ENCODE measurements at places on chromosomes 6 and 20.

GRCh38 chr20:49460916-49461315 lies 21.6 kb downstream of the KCNB1 start:
- no peak for DNase-seq

DNA sequence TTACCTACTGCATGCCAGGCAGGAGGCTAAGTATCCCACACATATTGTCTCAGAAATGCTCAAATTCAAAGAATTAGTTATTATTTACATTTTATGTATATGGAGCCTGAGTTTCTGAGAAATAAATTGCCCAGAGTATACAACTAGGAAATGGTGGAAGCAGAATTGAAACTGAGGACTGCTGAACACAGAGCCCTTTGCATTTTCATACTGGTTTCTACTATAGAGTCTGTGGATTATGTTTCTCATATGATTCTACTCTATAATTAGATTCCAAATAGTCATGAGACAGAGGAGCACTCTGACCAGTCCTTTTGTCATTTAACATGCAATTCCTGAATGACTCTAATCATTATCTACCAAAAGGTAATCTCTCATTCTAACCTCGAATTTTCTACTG lies 254.3 kb downstream of the LMBRD1 start:
- DNase-seq, result no peak

- no peak for DNase-seq
These were observed 27.5 kb upstream of the SNRPC start for GRCh38 chr6:34729631-34730470.

DNA sequence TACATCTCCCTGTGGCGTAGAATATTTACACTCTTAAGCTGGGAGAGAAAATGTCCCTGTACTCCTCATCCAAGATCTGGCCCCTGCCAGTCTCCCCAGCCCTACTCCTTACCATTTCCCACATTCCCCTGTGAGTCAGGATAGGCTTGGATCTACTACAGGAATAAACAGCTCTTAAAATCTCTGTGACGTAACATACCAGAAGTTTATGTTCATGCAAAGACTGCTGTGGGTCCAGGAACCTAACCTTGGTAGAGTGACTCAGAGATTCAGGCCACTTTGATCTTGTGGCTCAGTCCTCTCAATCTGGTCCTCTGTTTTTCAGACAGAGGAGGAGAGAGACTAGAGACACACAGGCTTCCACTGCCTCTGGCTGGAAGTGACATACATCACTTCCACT lies 38.5 kb upstream of the GPR6 start:
- DNase-seq, result no peak

GRCh38 chr6:105753620-105754211 lies 332.4 kb upstream of the PRDM1 start:
- no peak for DNase-seq

- DNase-seq, result no peak
These were observed 39.8 kb upstream of the SMIM29 start for GRCh38 chr6:34288581-34288980.

DNA sequence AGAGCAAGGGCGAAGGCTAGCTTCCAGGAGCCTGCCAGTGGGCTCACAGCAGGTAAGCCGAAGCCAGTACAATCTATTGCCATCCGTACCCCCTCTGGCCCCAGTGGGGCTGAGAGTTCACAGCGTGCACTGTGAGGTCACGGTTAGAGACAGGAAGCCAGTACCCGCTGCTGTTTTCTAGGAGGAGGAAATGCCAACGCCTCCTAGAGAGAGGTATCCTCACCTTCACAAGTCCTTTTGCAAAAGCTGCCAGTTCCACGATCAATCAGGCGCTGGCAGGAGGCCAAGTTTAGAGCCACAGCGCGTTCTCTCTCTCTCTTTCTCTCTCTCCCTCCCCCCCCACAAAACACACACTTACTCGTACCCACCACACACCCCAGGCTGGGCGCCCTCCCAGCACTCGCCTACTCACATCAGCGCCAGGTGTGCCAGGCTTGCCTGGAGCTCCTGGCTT lies 22.5 kb downstream of the COL9A1 start:
- no peak for DNase-seq

DNA sequence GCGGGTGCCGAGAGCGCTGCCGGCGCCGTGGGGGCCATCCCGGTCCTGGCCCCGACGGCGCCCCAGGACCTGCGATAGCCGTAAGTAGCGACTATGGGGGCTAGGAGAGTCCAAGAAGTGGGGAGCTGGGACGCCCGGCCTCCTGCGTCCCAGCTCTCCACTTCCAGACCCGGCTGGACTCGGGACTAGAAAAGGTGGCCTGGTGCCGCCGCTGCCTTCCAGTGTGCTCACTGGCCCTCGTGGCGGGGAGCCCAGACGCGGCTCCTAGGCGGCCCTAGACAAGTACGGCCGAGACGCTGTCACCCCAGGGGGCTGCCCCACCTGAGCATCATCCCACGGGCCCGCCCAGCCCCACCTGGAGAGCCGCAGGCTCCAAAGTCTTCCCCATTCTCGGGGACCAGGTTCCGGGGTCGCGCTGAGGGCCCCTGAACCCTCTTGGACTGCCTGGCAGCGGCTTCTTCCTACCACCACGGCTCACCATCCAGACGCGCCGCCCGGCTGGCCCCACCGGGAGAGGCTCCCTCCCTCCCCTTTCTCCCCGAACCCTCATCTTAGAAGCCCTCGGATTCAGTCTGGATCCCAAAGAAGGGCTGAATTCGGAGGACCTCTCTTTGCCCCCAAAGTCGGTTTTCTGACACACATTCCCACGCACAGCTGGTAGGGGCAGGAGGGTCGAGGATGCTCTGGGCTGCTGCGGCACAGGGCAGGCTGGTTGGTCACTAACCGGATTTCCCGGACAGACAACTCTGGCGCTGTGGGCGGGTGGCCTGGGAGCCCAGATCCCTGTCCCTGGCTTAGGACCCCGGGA lies 870 bp upstream of the MDFI start:
- no peak for DNase-seq

GRCh38 chr6:449057-449430 lies 57.5 kb downstream of the IRF4 start:
- DNase-seq, result no peak

DNA sequence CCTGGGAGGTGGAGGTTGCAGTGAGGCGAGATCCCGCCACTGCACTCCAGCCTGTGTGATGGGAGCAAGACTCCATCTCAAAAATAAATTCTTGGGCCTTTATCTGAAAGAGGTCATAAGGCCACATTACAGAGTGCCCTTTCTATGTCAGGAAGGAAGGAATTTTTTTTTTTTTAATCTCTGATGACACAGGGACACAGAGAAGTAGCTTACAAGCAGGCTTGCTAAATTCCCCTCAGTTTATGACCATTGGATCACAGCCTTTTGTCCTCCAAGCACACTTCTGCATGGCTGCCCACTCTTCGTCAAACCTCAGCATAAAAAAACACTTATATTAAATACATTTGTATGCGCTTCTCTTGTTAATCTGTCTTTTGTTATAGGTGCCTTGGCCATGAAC lies 7.5 kb upstream of the IFNGR1 start:
- DNase-seq, result no peak
